Occipital lobe (tissue), 3 donors: ENCODE measurements at places on chromosomes 6 and 20.

DNA sequence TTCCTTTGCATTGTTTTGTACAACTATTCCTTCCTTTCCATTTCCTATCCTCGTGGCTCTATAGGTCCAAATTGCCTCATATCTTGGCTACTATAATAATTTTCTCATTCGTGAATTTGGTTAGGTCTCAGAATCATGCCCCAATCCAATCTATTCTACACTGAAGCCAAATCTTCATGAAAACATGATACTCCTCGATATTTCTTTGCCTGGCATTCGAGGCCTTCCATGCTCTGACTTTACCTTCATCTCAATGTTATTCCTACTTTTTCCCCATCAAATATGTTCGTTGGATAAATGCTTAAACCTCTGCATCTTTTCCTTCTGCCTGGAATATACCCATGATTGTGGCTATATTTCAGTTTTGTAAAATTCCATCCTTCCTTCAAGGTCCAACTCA lies 30.4 kb downstream of the TCF21 start:
- no peak for DNase-seq

- peak; percentile 21 for DNase-seq
Observed at GRCh38 chr6:24332317-24332716, 25.5 kb downstream of the DCDC2 start.

- no peak for DNase-seq
Observed at GRCh38 chr6:148240861-148241477, 101.7 kb upstream of the SASH1 start.

DNA sequence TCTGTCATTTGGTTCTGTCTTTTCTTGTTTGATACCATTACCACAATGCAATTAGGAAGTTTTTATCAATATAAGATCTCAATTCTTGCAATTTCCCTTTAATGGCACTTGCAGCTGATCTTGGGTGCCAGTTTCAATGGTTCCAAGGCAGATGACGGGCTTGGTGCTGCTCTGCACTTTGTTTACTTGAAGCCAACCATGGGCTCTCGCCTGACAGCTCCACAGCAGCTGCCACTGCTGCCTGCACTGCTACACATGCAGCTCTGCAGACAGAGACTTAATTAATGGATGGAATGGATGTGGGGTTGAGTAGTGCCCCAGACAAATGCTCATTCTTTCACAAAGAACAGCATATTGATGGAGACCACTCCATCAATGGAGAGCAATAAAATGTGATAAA lies 1024.3 kb upstream of the EPHA7 start:
- DNase-seq, result no peak

DNA sequence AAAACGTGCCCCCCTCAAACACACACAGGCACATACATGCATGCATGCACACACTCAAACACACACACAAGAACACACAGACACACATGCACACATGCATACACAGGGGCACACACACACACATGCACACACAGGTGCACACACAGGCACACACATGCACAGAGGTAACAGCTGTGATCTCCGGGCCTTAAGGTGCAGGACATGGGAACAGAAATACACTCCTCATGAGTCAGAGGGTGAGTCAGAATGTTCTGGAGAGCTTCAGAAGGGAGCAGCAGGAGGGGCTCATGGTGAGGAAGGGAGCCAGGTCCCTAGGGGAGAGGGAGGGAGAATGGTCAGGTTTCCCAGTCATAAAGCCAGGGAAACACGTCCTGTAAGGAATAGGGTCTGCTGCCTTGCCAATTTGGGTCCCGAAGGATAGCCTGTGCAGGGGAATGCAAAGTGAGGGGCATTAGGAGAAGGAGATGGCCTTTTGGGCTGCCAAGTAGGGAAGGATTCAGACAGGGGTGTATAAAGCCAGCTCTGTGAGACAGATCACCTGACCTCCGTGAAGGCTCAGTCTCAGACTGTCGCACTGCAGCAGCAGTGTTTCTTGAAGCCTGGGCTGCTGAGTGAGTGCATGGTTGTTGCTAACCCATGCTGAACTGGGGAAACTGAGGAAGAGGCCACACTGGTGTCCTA lies 123.9 kb downstream of the MAFB start:
- DNase-seq, result no peak

DNA sequence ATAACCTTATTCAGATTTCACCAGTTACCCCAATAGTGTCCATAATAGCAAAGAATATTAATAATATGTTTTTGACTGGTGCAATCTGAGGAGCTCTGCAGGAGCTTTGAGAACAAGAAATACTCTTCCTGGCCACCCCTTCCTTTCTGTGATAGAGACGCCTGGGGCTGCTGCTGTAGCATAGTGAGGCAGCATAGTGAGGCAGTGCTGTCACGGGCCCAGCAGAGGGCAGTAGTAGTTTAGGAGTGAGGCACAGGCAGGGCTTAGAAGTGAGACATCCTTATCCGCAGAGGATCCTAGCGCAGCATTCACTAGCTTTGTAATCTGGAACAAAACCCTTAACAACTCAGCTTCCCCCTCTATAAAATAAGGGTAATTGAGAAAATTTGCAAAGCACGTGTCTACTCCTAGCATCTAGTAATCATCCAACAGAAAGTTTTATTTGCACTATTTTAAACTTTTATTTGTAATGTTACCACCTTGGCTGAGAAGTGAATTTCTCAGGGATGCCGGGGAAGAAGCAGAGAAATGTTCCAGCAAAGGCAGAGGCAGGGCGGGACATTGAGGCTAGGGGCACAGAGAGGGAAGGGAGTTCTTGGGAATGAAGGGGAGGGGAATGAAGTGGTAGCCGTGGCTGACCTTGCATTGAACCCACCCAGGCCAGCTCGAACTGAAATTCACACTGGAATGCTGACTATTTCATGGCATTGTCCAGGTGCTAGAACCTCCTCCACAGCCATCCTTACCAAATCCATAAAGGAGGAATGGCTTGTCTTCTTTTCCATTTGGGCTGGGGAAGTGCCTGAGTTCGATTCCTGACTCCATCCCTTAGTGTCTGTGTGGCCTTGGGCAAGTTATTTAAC lies 78.8 kb downstream of the CDS2 start:
- peak; percentile 78 for DNase-seq

DNA sequence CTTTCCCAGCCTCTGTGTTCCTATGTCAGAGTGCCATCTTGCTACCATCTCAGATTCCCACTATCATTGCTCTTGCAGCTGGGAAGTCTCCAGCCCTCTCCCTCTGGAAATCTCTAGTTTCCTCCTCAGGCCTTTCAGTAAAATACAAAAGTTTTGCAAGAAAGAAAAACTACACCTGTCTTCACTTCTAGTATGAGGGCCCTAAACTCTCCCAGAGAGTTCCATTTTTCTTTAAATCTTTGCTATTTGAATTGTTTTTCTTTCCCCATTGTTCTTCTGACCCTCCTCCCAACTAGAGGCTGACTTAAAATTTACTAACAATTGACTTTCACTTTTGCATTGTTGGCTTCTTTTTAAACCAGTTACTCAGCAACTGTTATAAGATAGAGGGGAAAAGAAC lies 62.8 kb downstream of the LY86 start:
- DNase-seq, result no peak

- no peak for DNase-seq
Observed at GRCh38 chr20:56859801-56860261, 230.7 kb downstream of the TFAP2C start.
